ENCODE measurements at places on chromosomes 2 and 18. TPM values are rescaled to one million over a fixed set of nuclear protein-coding genes. Genes with fewer than 3 reads are reported as not detected.

Gene SIGLEC15
- 0.24 TPM for polyA plus RNA-seq

Gene RETSAT
- 26.5 TPM for polyA plus RNA-seq

Gene IKZF2
- 15.2 TPM for polyA plus RNA-seq

Gene CDH19
- polyA plus RNA-seq, result 0.12 TPM

DNA sequence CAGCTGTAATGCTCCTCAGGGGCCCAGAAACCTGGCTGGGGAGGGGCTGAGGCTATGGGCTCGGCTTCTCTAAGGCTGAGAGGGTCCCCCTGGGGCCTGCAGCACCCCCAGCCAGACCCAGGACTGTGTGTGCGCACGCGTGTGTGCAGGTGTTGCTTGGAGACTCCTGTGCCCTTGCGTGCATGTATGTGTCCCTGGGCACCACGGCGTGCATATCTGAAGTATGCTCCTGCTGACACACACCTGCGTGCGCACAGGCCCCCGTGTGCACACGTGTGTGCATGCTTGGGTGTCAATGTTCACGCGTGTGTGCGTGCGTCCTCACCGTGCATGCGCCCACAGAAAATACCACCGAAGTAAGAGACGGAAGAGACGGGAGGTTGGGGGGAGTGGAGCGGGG, 14.9 kb upstream of the ECEL1 start:
- DNase-seq, result no peak

DNA sequence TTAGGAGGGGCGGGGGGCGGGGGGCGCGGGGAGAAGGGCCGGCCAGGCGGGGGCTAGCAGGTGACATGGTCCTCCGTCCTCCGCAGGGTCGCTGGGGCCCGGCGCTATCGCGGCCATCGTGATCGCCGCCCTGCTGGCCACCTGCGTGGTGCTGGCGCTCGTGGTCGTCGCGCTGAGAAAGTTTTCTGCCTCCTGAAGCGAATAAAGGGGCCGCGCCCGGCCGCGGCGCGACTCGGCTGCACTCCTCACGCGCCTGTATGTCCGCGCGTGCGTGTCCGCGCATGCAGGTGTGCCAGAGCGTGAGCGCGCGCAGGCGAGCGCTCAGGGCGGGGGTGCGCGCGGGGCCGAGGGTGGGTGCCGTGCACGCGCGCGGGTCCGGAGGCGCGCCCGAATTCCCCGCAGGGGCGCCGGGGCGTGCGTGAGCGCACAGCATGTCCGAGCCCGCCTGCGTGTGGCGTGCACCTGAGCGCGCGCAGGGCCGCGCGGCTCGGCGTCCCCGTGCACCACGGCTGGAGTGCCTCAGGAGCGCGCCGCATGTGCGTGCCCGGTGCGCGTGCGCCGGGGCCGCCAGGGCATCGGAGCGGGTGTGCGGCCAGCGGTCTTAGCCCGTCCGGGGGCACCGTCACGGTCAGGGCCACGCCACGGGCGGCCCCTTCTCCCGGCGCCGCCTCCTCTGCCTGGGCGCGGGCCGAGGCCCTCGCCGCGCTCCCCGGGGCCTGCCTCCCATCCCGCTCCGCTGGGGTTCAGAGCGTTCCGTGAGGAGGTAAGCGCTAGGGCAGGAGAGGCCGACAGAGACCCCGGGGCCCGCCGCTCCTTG, 6.3 kb downstream of the SNORC start:
- DNase-seq, result no peak

GRCh38 chr2:213253162-213253561, 31.1 kb upstream of the SPAG16 start:
- no peak for DNase-seq

DNA sequence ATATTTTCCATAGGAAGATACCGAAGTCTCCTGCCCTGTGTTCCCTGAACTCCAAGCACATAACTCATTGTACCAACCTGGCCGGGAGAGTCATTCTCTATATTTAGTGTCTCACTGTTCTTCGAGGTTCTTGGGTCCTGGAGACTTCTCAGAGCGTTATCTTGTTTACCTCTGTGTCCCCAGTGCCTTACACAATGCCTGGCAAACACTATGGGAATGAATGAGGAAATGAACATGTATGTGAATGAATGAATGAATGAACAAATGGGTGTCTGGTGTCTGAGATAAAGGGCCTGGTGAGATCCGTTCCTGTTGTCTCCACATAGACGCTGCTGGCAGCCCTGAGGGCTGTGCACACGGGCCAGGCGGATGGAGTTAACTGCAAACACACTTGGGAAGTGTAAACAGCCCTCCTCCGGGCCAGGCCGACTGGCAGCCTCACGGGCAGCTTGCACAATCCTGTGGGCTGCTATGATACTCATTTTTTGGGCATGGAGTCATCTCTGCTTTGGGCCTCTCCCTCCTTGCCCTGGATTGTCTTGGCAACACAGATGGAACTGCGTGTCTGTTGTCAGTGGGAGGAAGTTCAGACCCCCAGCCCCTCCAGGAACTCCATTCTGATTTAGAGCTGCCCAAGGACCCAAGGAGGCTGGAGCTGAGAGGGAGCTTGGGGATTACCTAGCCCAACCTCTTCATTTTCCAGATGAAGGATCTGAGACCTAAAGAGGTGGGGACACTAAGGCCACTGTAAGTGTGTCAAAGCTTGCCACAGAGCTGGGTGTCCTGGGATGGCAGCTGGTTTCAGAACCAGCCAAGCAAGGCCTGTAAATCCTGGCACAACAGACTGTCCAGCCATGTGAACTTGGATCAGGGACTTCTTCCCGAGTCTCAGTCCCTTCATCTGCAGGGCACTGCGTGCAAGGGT, 124.4 kb downstream of the INHBB start:
- peak; percentile 82 for DNase-seq

- no peak for DNase-seq
These were observed 249.1 kb upstream of the RBMS1 start for GRCh38 chr2:160742667-160743066.
